ENCODE measurements at places on chromosomes 5 and 9. TPM values are rescaled to one million over a fixed set of nuclear protein-coding genes. Genes with fewer than 3 reads are reported as not detected.

Gene AGXT2
- not detected for total RNA-seq

Gene IL17B
- total RNA-seq, result not detected

Gene SGCD
- 10.2 TPM for total RNA-seq

Gene AQP3
- total RNA-seq, result 6.6 TPM

Gene AGPAT2
- 27.7 TPM for total RNA-seq

Gene GM2A
- 35.0 TPM for total RNA-seq

Gene CTNNAL1
- total RNA-seq, result 60.4 TPM

Gene TLE1
- 32.0 TPM for total RNA-seq

Gene GPX3
- total RNA-seq, result 14.9 TPM

Gene NIPAL4
- total RNA-seq, result not detected

Gene CAMSAP1
- 15.0 TPM for total RNA-seq

Gene TAF1L
- under 0.01 TPM for total RNA-seq

Gene GRXCR2
- not detected for total RNA-seq

Gene CBY3
- 0.16 TPM for total RNA-seq

Gene SLC34A1
- not detected for total RNA-seq

Gene CARD9
- total RNA-seq, result 0.79 TPM

Gene COL5A1
- 93.8 TPM for total RNA-seq

Gene FBLL1
- total RNA-seq, result 0.79 TPM

Gene CCL21
- not detected for total RNA-seq

Gene IL33
- 83.6 TPM for total RNA-seq

Gene ENTPD2
- under 0.01 TPM for total RNA-seq

Gene OR1L1
- total RNA-seq, result not detected

Gene IRX1
- total RNA-seq, result 0.09 TPM

Gene CD72
- 1.9 TPM for total RNA-seq

Gene GRIN1
- not detected for total RNA-seq

Gene CDH18
- total RNA-seq, result 4.4 TPM

Gene PCDHGB3
- 5.1 TPM for total RNA-seq

Gene RALGPS1
- 1.7 TPM for total RNA-seq
